ENCODE measurements at places on chromosomes 12 and 14.
A peak's percentile ranks its signal among the peaks of the same experiment; 100 is the strongest.

GRCh38 chr12:113154351-113154973 lies 4.9 kb downstream of the CFAP73 start:
- DNase-seq, result no peak

DNA sequence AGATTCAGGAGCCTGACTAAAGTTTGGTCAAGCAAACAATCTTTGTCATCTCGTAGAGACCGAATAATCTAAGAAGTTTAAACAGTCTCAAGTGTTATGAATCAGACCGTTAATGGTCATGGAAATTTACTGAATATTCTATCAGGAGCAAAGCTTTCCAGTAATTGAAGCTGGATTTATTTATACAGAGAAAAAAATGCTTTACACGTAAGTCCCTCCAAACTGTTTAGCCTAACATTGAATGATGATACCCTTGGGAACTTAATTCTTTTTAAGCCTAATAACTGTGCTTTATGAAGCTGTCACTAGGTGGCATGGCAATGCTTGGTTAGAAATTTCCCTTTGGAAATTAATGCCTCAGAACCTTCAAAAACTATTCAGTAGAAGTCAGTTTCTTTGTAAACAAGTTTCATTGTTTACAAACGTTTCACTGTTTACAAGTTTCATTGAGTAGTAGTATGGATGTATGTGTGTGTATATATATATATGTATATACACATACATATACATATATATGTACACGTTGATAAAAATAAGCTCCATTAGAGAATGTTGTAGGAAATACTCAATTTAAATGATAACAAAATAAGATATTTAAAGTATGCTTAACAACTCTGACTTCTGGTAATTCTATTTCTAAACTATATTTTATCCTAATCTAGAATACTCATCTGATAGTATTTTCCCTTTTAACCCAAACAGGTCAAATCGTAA lies 32.1 kb downstream of the DEPDC4 start:
- DNase-seq, result peak; percentile 11

DNA sequence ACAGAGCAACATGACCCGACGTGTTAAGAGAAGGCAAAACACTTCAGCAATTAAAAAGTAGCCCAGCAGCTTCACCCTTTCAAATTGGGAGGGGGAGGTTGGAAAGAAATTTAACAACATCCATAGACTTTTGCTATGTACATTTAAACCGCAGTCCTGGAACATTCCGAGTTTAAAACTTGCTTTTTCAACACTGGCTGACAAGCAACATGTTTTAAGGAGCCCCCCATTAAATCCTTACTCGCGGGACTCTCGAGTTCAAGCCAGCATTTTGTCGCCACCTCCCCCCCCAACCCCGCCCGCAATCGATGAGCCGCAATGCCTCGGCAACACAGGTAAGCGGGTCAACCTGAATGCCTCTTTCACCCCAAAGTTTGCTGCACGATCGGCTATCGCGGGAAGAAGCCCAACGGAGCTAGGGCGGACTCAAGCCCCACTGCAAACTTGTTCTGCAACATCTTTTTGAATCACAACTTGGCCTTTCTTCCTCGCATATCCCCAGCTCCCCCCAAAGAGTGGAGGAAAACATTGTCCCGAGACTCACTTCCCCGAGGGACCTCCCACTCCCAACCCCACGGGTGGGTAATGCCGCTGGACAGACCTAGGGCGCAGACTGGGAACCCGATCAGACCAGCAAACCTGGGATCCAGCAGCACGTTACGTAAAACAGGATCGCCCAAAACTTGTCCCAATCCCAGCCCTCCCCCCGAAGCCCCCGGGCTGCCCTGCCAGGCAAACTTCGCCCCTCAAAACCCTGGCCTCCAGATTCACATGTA lies 777 bp downstream of the ZFP36L1 start:
- DNase-seq, result peak; percentile 50

DNA sequence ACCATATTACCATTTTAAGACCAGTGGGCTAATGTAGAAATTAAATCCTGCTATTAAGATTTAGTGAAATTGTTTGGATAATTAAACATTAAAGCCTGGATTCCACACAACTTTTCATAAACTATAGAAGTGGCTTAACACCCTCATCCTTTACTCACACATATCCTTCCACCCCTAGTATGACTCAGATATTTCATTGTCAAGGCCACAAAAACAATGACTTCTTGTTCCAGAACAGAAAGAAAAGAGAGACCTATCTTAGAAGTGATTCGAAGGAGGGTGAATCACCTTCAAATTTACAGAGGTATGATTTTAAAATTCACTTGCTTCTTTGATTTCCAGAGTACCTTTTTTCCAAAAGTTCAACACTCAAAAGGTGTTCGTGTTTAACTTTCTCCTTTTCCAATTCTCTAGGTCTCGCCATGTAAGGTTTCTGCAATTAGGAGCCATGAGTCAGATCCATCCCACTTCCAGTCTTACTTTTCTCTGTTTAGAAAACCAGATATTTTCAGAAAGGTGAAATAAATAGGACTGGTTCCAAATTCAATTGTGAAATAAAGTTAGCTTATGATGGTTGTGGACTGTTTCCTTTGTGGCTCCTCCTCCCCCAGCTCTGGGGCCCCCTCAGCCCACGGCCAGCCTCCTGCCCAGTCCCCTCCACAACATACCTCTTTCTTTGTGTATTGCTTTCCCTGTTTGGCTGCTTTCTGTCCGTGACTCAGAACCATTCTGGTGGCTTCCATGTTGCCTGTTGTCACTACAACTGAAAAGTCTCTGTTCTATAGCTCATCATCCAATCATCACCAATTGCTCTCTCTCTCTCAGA lies 24.6 kb upstream of the MGP start:
- peak; percentile 42 for DNase-seq

All from activated CD4-positive, alpha-beta T cell treated with anti-CD3 and anti-CD28 coated beads, Interleukin-2, Interleukin-4, amounts not matched to agents 100 ng/mL and 50 ng/mL, durations not matched to agents 16 hours and 8 hours (primary cell).